ENCODE measurements at places on chromosomes 7 and 10.
A peak's percentile ranks its signal among the peaks of the same experiment; 100 is the strongest.

- DNase-seq: no peak
Measured at GRCh38 chr10:28072573-28072972, 73.7 kb upstream of the ODAD2 start.

DNA sequence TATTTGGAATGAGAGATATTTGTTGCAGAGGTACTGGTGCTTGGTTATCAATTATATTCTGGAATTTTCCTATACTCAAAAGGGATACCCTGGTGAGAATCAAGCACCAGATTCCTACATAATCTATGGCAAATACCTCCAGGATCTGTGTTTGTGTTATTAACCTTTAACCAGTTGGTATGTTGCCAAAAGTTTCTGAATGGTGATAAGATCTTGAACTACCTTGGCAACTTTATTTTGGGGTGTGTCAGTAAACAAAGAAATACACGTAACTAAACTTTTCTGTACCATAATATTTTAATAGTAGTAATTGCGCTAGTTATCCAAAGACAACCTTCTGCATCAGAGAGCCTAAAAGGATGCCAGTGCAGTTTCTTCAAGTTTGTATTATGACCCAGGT, 13.4 kb downstream of the SCIN start:
- no peak for DNase-seq

GRCh38 chr7:8443576-8444467, 10.4 kb downstream of the NXPH1 start:
- peak; percentile 7 for DNase-seq

GRCh38 chr10:11229893-11230292, 212.2 kb downstream of the CELF2 start:
- DNase-seq: no peak

- DNase-seq: no peak
Measured at GRCh38 chr7:88357781-88358525, 51.3 kb upstream of the STEAP4 start.

DNA sequence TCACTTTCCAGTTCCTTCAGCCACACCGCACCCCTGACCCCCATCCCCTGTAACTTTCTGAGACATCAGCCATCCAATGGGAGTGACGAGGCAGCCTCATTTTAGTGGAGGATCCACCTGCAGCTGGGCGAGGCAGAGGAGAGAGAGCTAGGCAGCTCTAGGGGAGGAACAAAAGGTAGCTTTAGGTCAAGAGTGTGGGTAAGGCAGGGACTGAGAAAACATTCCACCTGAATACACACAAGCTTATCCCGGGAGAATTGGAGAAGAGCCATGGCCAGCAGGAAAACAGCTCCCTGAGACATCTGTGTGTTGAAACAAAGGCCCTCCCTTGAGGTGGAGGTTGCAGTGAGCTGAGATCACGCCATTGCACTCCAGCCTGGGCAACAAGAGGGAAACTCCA, 6.7 kb upstream of the KLRG2 start:
- DNase-seq: no peak

- DNase-seq: no peak
Measured at GRCh38 chr10:69538461-69538860, 34.8 kb downstream of the NEUROG3 start.

DNA sequence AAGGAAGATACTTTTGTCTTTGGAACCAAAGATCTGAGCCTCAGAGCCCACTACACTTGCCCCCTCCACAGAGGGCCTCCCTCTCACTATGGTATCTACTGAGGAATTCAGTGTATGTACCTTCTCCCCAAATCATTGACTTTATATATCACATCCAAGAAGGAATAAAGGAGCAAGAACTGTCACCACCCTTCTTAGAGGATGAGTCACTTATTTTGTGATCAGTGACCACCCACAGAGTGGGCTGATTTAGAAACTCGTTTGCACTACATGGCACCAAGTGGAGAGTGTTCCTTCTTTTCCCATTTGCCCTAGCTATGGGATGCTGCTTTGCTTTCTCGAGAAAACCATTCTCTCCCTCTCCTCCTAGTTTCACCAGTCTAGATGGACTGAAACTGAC, 5.7 kb downstream of the TMEM243 start:
- no peak for DNase-seq

DNA sequence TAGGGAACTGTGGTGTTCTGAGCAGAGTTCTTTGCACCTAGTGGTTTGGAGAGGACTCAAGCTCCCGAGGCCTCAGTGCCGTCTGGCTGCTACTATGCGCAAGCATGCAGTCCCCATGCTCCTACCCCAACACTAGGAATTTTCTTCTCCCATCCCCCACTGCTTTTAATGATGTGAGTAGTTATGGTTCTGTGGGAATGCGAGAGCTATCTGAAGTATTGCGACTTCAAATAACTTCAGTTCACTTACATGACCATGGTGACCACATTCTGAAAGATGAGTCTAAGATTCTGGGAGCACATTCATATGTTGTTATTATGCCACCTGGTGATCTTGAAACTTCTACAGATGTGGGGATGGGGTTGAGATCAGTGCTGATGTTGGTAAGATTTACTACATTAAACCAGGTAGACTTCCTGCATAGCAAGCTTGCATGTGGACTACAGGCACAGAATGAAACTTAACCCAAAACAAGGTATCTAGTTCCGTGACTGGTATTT, 24.6 kb downstream of the HTR5A start:
- DNase-seq: no peak

DNA sequence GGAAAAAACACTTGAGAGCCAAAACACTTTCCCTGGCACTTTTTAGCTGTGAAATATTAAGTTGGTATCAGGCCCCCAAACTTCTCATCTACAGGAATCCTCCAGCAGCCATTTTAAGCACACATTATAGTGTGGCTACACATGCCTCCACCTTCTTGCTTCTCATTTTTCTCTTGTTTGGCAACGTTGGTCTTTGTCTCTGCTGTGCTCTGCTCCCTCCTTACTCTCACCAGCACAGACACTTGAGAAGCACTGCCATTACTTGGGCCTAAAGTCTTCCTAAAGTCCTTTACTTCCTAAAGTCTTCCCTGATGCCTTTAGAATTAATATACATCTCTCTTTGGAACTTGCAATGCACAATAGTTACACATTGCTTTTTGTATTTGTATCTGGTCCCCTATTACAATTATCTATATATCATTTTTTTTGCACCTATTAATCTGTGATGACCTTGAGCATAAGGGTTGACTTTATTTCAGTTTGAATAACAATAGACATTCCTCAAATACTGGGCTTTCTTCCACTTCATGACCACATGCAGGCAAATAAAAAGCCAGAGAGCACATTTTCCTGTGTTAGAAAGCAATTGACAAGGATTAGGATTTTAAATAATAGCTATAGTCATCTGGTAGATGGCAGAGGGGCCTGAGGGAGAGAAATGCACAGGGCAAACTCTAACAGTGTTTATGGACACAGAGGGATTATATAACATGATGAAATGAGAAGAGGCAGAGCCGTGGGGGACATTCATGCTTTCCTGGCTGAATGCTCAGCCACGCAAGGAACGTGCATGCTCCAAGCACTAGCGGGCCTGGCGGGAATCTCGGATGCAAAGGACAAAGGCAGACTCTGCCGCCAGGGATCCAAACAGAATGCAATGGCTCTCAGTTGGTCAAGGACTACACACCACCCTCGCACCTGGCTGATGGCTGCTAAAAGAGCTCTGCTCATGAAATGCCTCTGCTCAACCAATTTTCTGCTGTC, 99.3 kb downstream of the CDC14C start:
- no peak for DNase-seq

GRCh38 chr10:22034333-22034732, 30.8 kb upstream of the DNAJC1 start:
- no peak for DNase-seq

GRCh38 chr10:101007099-101007711, 7.6 kb downstream of the LZTS2 start:
- peak; percentile 34 for DNase-seq

GRCh38 chr10:29630205-29631048, 4.3 kb downstream of the SVIL start:
- DNase-seq: no peak

DNA sequence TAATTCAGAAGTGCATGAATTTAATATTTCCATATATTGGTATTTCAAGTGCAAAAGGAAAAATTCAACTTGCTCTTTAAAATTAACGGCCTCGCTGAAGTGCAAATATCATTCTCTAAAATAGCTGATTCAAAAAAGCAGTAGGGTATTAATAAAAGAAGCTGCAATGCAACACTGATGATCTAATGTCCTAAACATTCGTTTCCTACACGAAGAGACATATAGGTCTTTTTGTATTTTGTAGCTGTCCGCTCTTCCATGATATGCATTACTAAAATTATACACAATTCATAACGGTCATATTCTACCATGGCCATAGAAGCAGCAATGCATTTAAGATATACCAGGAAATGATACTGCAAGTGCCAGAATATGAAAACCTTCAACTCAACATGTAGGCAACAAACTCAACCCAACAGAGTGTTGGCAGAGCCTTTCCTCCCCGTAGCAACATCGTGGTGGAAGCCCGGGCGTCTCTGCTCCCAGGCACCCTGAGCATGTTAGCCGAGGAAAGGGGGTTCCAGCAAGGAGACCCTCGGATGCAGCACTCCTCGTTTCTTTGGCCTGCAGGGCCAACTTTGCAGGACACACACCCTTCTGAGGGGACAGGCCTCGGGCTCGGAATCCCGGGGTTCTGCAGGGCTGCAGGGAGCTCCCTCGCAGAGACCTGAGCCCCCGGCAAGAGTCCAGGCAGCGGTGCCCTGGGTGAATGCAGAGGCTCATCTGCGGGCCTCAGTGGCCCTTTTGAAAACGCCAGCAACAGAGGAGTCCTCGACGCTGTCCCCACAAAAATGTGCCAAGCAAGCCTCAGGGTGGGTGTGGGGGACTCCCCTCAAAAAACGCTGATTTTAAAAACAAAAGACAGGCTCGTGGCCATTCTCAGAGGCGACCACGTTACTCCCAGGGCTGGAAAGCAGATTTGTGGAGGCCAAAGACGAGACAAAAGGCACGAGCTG, 1.6 kb downstream of the FAM171A1 start:
- DNase-seq: peak; percentile 31

DNA sequence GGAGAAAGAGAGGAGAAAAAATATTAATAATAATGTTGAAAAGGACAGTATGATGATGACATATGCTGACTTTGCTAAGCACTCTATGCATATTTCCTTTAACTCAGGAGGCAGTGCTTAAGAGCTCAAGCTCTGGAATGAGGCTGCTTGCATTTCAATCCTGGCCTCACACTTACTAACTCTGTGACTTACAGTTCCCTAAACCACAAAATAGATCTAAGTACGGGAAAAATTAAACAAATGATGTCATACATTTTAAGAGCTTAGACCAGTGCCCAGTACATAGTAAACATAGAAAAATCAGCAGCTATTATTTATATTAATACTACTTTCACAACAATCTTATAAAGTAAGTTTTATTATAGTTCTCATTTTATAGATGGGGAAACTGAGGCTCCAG, 61.3 kb downstream of the GFRA1 start:
- no peak for DNase-seq

DNA sequence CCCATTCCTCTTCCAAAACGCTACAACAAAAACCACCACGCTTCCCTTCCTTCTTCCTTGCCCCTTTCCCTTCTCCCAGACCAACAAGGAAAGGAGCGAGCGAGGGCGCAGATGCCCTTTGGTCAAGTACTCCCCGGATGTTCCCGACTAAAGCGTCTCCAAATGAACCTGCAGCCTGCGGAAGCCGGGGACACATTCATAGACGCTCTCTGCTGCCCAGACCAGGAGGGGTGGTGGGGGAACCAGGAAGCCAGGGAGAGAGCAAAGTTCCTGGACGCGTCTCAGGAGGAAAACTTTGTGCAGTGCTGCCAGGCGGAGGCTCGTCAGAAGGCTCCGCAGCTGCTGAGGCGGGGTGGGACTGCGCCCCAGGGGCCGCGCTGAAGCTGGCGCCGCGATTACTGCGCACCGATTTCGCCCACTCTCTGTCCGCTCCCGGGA, 754 bp downstream of the SEMA3D start:
- peak; percentile 56 for DNase-seq

- peak; percentile 32 for DNase-seq
Measured at GRCh38 chr7:149850007-149850594, 11.9 kb downstream of the ZNF862 start.

- DNase-seq: no peak
Measured at GRCh38 chr10:57830877-57831560, 436.7 kb downstream of the IPMK start.

DNA sequence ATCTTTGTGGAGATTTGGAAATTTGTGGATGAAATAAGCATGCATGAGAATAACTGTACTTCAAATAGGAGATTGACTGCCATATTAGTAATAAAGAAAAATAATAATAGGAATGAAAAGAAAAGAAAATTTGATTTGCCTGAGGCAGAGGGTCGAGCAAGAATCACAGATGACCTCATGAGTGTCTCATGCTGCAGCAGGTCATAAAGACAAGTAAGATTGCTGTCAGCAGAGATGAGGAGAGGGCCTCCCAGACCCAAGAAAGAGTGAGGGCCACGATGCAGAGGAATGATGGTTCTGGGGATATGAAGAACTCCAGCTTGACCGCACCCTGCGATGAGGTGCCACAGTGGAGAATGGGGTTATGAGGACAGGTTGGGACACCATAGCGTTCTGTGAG, 39.2 kb downstream of the TOMM7 start:
- DNase-seq: no peak

DNA sequence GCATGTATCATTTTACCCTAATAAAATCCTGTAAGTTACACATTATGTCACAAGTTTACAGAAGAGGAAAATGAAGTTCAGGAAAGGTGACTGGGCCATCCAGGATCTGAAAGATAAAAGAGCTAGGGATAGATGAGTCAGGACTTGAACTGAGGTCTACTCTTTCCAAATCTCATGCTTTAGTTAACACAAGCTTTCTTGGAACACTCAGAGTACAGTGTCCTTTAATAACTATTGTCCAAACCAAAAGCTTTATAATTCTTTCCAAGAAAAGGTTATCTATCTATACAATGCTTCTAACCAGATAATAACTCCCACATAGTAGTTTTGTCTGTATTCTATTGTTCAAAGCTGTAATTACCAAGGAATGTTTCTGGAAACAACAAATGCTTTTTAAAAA, 164.6 kb downstream of the LRRN3 start:
- DNase-seq: no peak

DNA sequence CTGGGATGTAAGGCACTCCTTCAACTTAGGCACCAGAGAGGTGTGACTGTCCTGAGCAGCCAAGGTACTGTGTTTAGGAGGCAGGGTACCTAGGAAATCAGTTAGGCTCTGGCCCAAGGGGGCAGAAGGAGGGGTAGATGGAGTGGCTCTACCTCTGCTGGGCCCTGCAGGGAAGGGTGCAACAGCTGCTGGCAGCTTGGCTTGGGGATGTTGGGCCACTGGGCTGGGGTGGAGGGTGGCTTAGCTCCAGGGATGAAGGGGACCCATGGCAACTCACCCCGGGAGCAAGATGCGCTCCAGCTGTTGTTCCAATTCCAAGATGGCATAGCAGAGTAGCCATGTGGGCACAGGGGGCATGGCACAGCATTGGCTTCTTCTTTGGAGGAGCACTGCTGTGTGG, 42.1 kb downstream of the NEURL1 start:
- DNase-seq: no peak

GRCh38 chr7:134366481-134366880, 49.8 kb upstream of the SLC35B4 start:
- DNase-seq: no peak

DNA sequence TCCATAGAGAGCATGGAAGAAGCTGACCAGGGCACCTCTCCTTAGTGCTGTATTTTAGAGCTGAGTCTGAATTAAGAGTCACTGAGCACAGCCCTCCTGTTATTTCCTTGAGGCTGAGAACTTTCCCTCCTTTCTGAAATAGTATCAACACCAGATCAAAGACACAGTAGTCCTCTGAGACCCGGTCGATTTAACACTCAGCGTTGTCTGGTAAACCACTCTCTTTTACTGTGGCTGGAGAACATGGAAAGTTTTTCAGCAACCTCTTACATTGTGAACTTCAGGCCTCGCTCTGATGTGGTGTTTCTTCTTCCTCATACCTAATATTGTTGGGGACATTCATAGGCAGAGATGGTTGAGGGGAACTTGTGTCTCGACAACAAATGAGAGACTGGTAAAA, 202.0 kb upstream of the MTPN start:
- DNase-seq: no peak
